ENCODE measurements at places on chromosomes 12 and 14.

- DNase-seq = peak; percentile 44
These were observed at the start of gene STYK1 for GRCh38 chr12:10673659-10674384. Gene STYK1 (minus strand): TSS chr12:10674052. CDS start chr12:10634618, 39,434 bp downstream.

DNA sequence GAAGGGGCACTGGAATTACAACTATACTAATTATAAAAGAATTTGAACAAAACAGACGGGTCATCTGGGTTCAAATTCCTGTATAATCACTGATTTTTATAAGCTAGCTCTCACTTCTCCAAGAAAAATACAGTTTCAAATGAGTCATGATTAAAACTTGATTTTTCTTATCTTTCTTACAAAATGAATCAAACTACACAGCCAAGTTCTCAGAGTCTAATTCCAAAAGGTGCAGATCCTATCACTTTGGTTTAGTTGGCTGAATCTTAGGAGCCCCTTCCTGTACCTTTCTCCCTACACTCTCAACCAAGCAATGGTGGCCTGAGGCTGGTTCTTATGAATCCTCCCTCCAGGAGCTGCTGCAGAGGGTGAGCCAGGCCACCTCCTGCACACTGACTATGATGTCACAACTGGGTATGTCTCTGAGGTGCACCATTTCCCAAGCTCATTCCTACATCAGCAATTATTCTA, 43.8 kb upstream of the BMP4 start:
- DNase-seq = no peak

DNA sequence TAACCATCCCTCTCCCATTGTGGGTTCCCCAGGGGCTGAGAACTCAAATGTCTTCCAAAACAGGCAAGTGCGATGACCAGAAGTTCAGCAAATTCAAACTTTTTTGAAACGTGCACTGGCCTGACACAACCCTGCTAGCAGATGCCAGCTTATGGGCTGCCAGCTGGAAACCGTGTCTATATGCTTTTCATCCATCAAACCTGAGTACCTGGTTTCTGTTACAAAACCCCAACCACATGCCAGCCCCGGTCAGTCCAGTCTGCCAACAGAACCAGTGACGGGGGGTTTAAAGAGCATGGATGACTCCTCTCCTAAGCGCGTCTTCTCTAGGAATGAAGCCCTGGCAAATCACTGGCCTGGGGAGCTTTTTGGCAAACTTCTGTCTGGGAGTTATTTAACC, 189.7 kb downstream of the TTC7B start:
- no peak for DNase-seq

- DNase-seq = no peak
These were observed 642 bp downstream of the SLC38A2 start for GRCh38 chr12:46371718-46372543.

GRCh38 chr12:71797531-71797930, 42.0 kb upstream of the TBC1D15 start:
- DNase-seq = no peak

- no peak for DNase-seq
These were observed 413.4 kb downstream of the BCAT1 start for GRCh38 chr12:24535334-24536069.

DNA sequence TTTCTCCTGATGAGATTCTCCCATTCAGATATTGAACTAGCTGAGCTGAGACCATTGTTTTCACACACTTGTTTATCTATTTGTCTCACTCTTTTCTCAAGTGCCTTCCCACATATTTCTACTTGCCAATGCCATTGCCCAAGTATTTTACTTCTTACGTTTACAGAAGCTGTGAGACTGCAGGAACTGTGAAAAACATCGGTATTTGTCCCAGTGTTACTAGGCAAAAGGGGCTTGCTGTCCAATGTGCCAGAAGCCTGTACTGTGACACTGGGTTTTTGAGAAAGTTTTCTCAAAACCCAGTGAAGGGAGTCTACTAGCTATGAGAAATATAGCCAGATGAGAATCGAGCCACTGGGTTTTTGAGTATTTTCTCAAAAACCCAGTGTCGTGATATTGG, 37.5 kb downstream of the WDR20 start:
- no peak for DNase-seq

DNA sequence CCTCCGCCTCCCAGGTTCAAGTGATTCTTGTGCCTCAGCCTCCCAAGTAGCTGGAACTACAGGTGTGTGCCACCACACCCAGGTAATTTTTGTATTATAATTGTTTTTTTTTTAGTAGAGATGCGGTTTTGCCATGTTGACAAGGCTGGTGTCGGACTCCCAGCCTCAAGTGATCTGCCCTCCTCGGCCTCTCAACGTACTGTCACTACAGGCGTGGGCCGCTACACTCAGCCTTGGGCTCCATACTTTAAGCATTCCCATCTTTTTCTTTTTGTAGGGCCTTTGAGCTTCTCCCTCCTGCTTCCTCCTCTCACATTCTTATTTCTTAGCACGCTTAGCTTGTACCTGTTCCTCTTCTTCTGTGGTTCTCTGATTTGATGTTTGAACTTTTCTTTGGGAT, 62.8 kb downstream of the SERPINA3 start:
- no peak for DNase-seq

DNA sequence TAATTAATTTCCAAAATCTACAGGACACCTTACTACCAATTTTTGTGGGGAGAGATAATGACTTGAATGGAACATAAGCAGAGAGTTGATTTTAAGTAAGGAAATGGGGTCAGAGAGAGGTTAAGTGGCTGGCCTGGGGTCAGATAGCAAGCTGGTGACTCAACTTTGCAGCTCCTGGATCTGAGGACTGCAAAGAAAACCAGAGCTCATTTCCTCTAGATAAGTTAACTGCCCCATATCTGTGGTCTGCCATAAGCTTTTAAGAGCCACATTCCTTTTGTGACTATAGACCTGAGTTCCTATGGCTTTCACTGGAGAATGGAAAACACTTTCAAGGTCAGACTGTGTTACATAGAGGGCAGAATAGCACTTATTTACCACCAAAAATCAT, 201.2 kb upstream of the PRICKLE1 start:
- DNase-seq = no peak

GRCh38 chr14:78329371-78329770, 159.2 kb downstream of the NRXN3 start:
- no peak for DNase-seq

DNA sequence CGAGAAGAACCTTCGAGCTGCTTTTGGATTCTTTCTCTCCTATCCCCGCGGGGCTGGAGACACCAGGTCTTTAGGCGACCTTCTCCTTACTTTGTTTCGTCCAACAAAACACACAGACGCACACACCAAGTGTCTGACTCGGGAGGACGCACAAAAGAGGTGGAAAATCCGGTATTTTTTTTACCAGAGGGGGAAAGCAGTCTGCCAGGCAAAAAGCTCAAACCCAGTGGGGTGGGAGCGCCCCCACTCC, 2.1 kb downstream of the SIX4 start:
- no peak for DNase-seq

DNA sequence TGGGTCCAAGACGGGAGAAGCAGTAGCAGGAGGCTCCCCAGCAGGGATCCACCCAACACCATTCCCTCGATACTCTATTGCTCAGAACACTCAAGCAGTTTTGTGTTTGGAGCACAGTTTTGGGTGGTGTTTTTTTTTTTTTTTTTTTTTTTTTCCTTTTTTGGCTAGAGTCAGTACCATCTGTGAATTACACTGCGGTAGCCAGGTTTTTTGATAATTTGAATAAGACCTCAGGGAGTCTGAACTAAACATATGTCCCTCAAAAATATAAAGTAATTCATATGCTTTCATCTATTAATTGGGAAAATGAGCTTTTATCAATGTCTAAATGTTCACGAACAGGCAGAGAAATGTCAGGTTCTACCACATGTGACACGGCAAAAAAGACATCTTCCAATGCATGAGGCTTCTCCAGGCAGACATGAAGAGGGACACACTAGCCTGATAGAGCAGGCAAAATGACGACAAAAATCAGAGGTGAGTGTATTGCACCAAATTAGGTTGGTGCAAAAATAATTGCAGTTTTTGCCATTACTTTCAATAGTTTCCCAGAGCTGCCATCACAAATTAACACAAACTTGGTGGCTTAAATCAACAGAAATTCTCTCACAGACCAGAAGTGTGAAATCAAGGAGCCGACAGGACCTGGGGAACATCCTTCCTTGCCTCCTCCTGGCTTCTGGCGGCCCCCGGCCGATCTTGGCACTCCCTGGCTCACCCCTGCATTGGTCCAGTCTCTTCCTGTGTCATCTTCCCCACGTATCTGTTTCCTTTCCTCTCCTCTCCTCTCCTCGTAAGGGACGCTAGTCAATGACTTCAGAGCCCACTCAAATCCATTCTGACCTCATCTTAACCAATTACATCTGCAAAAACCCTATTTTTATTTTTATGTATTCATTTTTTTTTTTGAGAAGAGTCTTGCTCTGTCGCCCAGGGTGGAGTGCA, 33.9 kb downstream of the FOXN3 start:
- DNase-seq = no peak

DNA sequence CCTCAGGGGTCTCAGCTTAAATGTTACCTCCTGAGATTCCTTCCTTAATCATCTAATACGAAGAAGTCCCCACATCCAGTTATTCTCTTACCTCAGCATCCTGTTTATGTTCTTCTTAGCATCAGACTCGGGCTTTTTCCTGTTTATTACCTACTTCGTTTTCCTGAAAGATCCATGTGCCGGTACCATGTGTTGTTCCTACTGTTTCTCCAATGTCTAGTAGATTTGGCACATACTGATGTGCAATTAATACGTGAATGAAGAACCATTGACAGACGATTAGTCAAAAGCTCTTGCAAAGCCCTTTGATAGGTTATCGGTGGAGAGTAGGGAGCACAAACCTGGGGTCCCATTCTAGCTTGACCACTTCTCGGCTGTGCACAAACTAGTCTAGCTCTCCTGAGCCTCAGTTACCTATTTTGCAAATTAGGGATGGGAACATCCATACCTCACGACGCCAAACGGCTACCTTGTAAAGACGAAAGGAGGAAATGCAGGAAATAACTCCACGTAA, 735 bp upstream of the MAPKAPK5 start:
- no peak for DNase-seq

GRCh38 chr12:33876618-33877017, 145.7 kb upstream of the ALG10 start:
- no peak for DNase-seq

DNA sequence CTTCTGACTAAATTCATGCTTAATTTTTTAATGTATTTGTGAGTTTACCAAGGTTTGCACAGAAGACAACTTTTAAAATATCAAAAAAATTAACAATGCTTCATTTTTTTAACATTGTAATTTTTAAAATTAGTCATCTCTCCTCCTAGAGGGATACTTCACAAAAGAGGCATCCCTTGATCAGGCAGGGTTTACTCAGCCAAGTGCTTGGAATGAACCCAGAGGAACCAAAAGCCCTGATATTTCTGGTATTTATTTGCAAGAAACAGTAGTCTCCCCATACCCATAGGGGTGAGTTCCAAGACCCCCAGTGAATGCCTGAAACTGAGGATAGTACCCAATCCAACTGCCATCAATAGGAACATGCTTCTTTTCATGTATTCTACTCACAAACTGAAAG, 52.5 kb downstream of the GARIN6 start:
- DNase-seq = no peak

- no peak for DNase-seq
These were observed 52.4 kb downstream of the EMP1 start for GRCh38 chr12:13248964-13249363.

GRCh38 chr12:50052544-50052943, 4.9 kb upstream of the ASIC1 start:
- DNase-seq = no peak

- DNase-seq = no peak
These were observed 636.4 kb downstream of the SLC6A15 start for GRCh38 chr12:84276215-84276614.

DNA sequence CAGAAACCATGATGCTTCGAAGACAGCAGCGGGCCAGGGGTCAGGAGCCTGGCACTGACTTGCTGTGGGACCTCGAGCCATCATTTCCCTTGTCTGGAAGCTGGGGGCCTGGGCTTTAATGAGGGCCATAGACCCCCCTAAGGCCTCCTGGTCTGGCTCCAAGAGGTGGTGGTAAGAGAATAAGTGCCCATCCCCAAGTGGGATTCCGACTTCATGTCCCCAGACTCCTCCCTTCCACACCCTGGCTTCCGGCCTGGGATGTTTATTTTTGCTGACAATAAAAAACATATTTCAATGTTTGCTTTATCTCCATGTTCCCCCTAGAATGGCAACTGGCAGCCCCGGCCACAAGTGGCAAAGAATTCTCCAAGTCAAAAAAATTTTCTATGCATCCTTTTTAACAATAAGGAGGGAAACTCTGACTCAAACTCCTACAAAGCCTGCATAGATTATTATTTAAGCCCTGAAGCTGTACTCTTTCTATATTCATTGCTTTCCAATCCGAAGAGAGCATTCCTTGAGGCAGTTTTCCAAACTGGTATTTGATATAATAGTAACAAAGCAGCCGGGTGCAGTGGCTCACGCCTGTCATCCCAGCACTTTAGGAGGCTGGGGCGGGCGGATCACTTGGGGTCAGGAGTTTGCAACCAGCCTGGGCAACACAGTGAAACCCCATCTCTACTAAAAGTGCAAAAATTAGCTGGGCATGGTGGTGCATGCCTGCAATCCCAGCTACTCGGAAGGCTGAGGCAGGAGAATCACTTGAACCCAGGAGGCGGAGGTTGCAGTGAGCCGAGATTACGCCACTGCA, 84.0 kb downstream of the ITPK1 start:
- no peak for DNase-seq

GRCh38 chr12:20220339-20220738, 148.0 kb upstream of the PDE3A start:
- DNase-seq = peak; percentile 5

DNA sequence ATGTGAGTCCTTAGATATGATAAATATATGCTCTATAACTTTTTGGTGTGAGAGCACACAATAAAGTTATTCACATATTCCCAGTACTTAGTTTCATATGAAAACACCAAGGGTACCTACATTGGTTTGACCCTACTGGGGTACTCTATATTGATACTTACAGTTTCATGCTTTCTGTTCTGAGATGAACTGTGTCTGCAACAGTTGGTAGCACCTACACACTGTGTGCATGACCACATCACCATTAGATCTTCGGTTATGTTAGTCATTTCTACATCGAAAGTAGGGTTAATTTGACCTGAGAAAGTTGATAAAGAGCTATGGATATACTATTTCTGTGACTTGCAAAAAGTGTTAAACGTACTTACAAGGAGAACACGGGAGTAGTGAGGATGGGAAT, 337.2 kb downstream of the NPAS3 start:
- DNase-seq = no peak

- DNase-seq = no peak
These were observed 68.2 kb downstream of the HECTD1 start for GRCh38 chr14:31139301-31139847.

GRCh38 chr12:53128780-53129569, 25.7 kb downstream of the SOAT2 start:
- DNase-seq = no peak

GRCh38 chr14:36518586-36519430, 1.2 kb downstream of the NKX2-1 start:
- no peak for DNase-seq

- DNase-seq = no peak
These were observed 226.4 kb downstream of the ANO2 start for GRCh38 chr12:5718680-5719079.

- no peak for DNase-seq
These were observed 5.5 kb upstream of the RNASE1 start for GRCh38 chr14:20808162-20808483.
